Astrocyte of the spinal cord (primary cell): ENCODE measurements at places on chromosomes 3 and 15.

DNA sequence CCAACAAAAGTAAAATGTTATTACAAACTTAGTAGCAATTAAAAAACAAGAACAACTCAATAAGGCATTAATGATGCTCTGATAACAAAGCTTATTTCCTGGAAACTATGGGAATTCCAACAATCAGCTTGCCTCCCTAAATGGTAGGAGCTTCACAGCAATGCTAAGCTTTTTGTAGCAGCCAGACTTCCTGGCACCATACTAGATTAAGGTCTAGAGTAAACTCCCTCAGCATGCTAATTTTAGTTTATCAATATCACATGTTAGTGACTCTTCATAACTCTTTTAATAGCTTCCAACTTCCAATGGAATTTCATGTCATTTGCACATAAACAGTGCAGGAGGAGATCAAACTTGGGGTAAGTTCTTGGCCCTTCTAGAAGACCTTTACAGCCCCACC, 782.0 kb downstream of the MCTP2 start:
- no peak for DNase-seq

DNA sequence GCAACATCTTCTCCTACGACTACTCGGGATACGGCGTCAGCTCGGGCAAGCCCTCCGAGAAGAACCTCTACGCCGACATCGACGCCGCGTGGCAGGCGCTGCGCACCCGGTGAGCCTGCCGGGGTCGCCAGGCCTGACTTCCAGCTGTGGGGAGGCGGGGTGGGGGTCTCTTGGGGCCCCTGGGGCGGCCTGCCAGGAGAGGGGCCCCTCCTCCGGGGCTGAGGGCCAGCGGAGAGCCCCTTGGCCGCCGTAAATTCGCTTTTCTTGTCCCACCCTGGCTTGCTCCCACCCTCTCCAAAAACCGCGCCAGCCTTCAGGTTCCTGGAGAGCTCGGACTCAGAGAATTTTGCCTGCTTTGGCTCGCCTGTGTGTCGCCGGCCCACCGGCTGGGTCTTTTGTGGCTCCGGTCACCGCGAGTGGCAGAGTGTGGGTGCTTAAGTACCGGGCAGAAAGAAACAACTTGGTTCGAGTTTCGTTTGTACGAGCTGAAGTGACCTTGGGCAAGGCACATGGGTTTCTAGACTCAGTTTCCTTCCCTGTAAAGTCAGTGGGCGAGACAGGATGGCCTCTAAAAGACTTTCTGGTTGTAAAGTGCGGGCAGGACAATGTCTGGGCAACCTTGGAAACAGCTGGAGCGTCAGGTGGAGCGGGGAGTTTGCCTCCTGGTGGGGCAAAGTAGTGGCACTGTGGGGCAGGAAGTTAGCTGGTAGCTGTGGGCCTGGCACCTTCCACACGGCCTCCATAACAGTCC, 976 bp downstream of the ABHD17C start:
- DNase-seq: peak; percentile 17

- DNase-seq: no peak
These were observed 38.7 kb downstream of the RAB27A start for GRCh38 chr15:55250941-55251340.

DNA sequence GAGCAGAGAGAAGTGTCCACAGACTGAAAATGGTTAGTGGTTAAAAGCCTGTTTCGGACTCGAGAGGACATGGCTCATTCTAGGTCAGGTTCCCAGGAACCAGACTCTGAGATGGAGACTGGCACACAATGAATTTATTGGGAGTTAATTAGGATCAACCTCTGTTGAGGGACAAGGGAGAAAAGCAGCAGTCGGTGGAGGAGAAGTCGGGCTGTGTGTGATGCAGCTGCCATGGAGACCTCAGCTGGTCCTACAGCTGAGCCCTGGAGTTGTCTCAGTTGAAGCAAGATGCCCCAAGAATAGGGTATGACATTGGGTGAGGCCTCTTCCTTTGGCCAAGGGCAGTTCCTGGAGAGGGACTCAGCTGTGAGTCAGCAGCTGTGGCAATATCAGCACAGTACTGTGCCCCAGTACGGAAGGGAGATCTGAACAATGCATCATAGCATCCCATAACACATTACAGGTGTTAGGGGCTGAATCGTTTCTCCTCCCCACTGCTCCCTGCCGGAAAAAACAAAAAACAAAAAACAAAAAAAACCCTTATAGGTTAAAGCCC, 105.4 kb downstream of the ABHD5 start:
- DNase-seq: no peak

DNA sequence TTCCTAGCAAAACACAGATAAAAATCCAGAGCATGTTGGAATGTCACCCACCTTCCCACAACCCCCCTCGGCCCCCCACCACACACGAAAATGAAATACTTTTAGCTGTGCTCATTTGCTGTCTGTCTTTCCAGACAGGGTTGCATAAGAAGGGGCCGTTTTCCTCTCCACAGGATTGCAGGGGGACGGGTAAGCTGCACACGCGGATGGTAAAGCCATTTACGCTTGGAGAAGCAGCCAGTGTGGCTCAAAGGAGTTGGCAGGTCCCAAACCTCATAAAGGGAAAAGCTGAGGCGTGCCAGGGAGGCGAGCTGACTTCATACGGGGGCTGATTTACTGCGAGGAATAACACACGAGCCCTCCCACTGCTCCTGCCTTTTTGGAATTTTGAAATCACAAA, 47.4 kb upstream of the ITGA11 start:
- DNase-seq: peak; percentile 61
